ENCODE measurements at places on chromosomes 6 and 20. TPM values are rescaled to one million over a fixed set of nuclear protein-coding genes. Genes with fewer than 3 reads are reported as not detected.

Gene C20orf144
- total RNA-seq, result 0.17 TPM

GRCh38 chr20:52290569-52290968 lies 99.0 kb upstream of the ZFP64 start:
- no peak for DNase-seq

DNA sequence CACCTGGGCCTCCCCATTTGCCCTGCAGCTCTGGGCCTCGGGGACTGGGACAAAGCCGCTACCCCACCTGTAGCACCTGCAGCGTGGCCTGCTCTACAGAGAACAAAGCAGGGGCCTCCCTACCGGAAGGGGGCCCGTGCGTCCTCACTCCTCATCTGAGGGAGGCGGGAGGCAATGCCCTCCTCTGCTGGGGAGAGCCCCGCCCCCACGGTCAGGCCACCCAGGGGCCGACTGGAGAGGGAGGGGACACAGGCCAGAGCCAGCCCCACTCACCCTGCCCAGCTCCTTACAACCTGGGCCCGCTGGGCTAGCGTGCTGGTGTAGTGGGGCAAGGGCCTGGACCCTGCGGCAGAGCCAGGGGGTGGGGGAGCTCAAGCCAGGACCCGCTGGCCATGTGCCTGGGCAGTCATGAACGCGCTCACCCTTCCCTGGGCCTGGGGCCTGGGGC lies 8.0 kb downstream of the LAMA5 start:
- DNase-seq, result no peak

- DNase-seq, result no peak
These were observed 9.9 kb upstream of the PSMF1 start for GRCh38 chr20:1108437-1108920.

Gene AKIRIN2
- 40.0 TPM for total RNA-seq

Gene DLK2
- total RNA-seq, result 1.1 TPM

DNA sequence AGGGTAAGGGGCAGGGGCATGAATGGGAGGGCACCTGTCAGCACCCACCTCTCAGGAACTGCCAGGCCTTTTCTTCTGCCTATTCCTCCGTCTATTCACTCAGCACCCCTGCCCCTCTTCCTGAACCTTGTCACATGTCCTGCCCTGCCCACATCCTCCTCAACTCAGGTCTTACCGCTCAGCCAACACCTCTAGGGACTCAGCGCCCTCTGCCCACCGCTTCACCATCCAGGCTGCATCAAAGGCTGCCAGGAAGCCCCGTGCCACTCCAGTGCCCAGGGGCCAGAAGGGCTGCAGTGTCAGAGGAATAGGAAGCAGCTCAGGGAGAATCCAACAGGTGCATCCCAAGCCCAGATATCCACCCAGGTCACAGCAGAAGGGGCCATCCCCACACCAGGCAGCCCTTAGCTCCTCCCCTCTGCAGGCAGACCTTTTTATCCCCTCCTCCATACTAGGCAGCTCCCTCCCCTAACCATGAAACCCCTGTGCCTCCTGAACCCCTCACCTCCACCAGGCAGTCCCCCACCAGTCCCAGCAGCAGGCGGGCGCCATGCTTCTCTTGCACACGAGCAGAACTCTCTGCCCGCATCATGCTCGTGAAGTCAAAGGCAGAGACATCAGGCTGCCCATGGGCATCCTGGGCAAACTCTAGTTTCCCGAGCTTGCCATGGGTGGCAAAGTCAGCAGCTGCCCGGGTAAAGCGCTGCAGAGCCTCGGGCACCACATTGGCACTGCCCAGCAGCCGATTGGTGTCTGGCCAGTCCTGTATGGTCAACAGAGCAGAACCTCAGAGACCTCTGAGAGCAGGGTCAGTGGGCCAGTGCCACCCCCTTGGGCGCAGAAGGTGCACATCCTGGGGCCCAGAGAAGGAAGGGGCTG lies 5.5 kb downstream of the MICAL1 start:
- DNase-seq, result no peak

DNA sequence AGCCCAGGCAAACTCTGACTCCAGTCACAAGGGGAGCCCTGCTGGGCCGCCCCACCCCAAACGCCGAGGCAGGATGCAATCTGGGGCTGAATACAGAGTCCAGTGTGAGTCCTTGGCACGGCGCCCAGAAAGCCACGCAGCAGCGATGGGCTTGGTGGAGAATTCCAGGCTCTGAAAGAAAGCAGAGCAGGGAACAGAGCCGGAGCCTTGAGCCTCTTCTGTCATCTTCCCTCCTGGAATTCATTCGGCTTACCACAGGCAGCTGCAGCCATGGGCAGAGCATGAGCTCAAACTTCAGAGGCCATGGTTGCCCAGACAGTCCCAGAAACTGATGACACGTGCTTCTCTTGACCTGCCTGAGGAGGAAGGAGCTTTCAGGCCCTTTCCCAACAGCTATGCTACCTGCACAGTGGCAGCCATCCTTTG lies 441.1 kb upstream of the JARID2 start:
- DNase-seq, result no peak

- DNase-seq, result no peak
These were observed 884 bp downstream of the SLC2A10 start for GRCh38 chr20:46710153-46710913.

Gene SYCP2
- total RNA-seq, result 1.9 TPM

DNA sequence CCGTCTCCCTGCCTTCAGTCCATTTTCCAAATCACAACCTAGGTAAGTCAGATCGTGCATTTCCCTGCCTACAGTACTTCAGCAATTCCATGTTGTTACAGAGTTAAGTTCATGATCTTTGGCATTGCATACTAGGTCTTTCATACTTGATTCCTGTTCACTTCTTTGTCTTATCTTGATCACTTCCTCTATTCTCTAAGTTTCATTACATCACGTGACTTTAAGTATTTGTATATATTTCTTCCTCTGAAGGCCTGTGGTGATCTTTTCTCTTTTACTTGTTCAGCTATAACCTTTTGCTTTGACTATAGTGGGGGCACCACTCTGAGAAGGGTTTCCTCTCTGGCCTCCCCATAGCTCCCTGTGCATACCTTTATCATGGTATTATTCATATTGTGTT lies 100.2 kb downstream of the TRMT11 start:
- no peak for DNase-seq

GRCh38 chr6:30893666-30894065 lies 9.3 kb downstream of the DDR1 start:
- DNase-seq, result peak; percentile 48

- no peak for DNase-seq
These were observed 38.3 kb downstream of the RANBP9 start for GRCh38 chr6:13673368-13673767.
